ENCODE measurements at places on chromosomes 16 and 17.

- no peak for DNase-seq
Measured at GRCh38 chr16:70708366-70709246, 22.8 kb upstream of the MTSS2 start.

DNA sequence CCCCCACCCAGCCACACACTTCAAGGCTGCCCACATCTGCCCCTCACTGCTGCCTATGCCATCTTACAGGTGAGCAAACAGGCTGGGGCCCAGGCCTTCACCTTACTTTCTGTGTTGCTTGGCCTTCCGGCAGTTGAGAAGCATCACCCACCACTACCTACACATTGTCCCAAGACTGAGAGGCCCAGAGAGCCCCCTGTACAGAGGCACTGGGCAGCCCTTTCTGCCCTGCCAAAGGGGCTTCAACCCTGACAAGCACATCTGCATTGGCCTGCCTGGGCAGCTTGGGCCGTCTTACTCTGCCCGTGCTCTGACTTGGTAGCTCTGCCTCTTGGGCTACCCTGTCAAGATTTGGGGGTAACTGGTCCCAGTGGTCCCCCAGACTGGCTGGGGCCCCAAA is 1.2 kb downstream of the MIEF2 start:
- DNase-seq = no peak

DNA sequence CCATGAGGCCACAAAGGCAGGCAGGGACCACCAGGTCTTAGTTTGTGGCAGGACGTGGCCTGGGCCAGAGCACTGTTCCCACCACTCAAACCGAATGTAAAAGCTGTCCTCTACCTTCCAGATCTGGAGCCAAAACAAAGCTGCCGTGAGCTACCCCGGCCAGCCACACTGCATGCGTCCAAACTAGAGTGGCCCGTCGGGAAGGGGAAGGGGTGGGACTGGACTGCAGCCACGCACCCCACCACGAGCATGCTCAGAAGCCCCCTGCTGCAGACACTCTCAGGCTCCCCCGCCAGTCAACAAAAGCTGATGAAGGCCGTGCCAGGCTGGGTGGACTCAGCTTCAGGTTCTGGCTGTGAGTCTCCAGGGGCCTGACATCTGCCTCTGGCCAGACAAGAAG is 15.2 kb downstream of the SLC13A5 start:
- no peak for DNase-seq

DNA sequence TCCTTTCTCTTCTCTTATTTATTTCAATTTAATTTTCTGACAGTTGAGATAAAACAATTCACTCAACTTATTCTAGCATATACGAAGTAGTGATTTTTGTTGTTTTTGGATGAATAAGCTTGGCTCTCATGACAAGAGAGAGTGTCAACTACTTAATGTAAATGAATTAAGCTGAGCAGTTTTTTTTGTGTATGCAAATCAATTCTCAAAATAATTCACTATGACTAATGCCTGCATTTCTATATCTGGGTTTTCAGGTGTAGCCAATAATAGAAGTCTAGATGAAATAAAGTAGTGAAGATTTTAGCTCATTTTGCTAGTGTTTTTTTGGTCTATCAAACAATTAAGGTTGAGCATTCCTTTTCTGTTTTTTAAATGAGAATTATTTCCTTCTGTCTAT is 1354.0 kb downstream of the CDH8 start:
- no peak for DNase-seq

DNA sequence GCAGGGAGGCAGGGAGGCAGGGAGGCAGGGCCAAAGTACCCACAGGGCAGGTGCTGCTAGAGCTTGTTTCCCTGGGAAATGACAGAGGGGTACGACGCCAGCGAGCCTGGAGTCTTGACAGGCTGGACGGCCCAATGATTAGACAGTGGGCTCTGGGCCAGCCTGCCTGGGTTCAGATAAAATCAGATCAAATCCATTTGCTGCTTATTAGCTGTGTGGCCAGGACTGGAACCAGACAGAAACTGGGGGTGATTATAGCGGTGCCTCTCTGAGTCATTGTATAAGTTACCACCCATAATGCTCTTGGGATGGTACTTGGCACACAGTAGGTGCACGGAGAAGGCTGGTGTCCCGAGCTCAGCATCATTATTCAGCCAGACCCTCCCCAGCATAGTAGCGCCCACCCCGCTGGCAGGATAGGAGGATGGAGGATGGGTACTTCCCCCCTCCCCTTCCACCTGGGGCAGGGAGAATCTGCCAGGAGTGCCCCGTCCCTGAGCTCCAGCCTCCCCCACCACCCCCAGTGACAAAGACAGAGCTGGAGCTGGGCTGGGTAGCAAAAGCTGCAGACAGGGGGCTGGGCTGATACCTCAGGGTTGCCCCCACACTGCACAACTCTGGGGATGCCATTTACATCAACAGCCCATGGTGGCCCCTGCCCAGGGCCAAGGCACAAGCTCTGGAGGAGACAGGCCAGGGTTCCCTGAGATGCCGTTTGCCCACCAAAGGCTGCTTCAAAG is 77.6 kb upstream of the TNRC6C start:
- no peak for DNase-seq

DNA sequence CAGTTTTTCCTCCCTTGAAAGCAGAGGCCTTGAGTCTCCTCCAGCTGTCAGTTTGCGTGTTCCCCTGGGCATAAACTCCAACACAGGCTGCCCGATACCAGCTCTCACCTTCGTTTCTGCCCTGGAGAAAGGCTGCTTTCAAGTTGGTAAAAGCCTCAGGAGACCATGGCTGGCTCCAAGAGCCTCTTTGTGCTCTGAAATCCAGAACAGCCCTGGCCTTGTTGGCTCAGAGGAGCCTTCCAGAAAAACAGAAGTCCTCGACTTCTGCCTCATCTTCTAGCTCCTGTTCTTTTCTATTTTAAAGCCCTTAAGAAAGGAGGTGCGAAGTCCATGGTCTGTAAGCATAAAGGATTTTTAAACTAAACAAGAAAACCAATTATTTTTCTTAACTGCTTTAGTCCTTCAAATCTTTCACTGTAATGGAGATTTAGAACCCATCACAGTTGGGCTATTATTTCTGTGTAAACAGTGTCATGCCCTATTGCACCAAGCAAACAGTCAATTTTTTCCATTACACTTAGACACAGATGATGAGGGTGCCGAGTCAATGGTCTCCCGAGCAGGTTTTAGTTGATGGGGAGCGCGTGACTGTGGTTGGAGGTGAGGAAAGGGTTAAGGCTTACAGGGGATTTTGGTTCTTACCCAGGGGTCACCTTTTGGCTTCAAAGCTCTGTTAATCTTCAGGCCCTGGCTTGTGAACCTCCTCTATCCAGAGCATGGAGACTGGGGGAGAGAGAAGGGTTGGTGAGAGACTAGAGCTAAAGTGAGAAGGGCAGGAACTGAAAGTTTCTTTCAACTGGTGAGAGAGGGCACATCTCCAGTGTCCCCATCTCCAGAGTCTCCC is 212.8 kb downstream of the MSI2 start:
- DNase-seq = no peak

GRCh38 chr16:12558641-12559040 is 245.0 kb downstream of the CPPED1 start:
- no peak for DNase-seq

- no peak for DNase-seq
Measured at GRCh38 chr17:6711081-6711674, 2.0 kb downstream of the SLC13A5 start.

- no peak for DNase-seq
Measured at GRCh38 chr17:45867702-45868101, 23.0 kb downstream of the SPPL2C start.

DNA sequence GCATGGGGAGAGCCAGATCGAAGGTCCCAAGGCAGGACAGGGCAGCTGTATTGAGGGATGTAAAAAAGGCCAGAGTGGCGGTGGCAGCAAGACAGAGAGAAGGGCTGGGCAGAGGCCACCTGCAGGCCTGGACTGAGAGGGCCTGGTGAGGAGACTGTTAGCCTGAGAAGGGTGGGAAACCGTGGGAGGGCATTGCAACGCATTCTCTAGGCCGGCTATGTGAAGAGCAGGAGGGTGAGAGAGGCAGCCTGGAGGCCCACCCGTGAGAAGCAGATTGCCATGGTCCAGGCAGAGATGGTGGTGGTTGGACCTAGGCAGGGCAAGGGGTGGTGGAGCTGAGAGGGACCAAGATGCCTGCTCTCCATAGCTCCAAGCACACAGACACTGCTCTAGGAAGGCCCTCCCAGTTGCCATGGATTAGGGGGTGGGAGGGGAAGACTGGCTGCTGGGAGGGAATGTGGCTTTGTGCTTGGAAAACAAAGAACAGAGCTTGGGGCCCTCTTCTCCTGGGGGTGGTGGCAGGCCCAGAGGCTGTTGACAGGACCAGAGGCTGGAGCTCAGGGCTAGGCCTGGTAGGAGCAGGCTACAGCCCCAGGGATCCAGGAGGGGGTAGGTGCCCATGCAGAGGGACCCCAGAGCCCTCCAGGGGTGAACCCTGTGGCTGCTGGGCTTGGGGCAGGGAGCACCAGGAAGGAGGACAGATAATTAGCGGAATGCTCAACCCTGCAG is 12.4 kb upstream of the TCAP start:
- DNase-seq = no peak

DNA sequence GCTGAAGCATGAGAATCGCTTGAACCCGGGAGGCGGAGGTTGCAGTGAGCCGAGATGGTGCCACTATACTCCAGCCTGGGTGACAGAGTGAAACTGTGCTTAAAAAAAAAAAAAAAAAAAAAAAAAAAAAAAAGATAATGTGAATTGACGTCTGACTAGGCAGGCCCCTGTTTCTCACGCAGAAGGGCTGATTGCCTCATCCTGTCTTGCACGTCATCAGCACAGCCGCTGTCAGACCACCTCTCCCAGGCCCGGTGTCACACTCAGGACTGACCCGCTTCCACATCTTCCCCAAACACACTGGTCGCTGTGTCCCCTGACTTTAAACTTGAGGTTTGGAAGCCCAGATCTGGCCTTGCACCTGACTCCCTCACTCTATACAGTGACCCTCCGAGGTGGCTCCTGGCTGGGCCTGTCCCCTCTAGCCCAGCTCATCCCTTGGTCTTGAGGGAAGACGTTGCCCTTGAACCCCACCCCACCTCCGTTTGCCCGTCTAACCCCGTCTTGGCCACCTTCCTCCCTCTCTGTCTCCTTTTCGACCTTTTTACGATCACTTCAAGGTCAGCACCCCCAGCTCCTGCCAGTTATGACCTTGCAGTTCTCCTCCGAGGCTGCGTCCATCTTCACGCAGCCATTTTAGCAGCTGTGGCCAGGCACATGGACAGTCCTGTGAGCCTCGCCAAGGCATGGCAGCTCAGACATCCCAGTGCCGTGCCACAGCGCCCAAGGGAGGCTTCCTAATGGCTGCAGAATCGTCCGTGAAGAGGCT is 149.9 kb upstream of the PLCG2 start:
- no peak for DNase-seq

DNA sequence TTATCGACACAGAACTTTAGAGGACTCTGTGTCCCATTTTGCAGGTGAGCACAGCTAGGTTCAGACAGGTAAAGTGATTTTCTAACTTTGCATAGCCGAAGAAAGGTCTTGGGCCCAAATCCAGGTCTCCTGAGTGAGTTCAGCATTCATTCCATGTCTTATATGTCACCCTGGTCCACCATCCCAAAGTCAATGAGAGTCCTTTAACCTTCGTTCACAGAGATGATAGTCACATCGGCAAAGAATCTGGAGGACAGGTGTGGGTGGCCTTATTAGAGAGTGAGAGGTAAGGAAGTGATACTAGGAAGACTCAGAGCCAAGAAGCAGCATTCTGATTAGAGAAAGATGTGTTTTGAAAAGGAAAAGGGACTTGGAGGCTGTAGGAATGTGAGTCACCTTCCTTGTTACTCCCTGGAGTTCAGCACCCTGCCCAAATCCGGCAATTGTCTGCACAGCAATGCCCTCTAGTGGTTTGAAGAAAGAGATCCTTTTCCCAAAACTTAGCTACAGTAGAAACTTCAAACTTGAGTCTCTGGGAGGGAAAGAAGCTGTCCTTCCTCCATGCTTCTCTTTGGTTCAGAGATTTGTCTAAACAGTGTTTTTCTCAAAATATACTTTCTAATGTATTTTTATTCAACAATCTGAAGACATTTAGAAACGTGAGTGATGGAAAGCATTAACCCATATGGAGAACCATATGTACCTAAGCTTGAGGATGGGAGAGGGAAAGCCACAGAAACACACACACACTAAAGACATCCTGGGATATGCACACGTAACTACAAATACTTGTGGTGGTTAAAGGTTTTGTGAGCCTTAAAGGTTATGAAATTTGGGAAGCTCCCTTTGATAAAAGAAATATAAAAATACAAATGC is 96.4 kb upstream of the SHISA6 start:
- peak; percentile 12 for DNase-seq

- DNase-seq = no peak
Measured at GRCh38 chr17:58468944-58469343, 19.3 kb downstream of the HSF5 start.

GRCh38 chr17:4540224-4540651 is 14.9 kb downstream of the MYBBP1A start:
- DNase-seq = peak; percentile 67

- DNase-seq = no peak
Measured at GRCh38 chr17:3507869-3508268, 32.1 kb downstream of the ASPA start.

- DNase-seq = no peak
Measured at GRCh38 chr16:1403733-1404132, 10.8 kb downstream of the UNKL start.

- DNase-seq = no peak
Measured at GRCh38 chr17:50331085-50331791, 14.7 kb upstream of the XYLT2 start.

GRCh38 chr17:33871720-33872540 is 383.2 kb upstream of the CCL2 start:
- DNase-seq = no peak

DNA sequence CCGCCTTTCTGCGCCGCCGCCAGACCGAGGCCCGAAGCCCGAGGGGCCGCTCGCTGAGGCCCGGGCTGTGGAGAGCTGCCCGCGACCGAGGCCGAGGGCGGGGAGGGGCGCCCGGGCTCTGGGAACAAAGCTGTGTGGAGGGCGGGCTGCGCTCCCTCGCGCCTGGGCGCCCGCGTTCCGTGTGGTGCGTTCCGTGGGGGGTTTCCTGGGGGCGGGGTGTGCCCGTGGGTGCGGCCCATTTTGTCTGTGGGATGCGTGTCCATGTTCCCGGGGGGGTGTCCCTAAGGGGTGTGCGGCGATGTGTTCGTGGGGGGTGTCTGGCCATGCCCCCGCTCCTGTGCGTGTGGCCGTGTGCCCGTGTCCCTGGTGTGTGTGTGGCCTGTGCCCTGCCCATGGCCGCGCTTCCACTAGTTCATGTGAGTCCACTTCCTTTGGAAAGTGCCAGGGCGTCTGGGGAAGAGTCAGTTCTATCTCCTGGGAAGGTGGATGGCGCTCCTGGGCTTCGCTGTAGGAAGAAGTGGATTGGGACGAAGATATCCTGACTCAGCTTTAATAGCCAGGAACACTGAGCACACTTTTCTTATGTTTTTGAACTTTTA is 520 bp downstream of the JPT2 start:
- peak; percentile 31 for DNase-seq

All from HuH-7.5 (cell line).